ENCODE measurements at places on chromosomes 13 and 19.

DNA sequence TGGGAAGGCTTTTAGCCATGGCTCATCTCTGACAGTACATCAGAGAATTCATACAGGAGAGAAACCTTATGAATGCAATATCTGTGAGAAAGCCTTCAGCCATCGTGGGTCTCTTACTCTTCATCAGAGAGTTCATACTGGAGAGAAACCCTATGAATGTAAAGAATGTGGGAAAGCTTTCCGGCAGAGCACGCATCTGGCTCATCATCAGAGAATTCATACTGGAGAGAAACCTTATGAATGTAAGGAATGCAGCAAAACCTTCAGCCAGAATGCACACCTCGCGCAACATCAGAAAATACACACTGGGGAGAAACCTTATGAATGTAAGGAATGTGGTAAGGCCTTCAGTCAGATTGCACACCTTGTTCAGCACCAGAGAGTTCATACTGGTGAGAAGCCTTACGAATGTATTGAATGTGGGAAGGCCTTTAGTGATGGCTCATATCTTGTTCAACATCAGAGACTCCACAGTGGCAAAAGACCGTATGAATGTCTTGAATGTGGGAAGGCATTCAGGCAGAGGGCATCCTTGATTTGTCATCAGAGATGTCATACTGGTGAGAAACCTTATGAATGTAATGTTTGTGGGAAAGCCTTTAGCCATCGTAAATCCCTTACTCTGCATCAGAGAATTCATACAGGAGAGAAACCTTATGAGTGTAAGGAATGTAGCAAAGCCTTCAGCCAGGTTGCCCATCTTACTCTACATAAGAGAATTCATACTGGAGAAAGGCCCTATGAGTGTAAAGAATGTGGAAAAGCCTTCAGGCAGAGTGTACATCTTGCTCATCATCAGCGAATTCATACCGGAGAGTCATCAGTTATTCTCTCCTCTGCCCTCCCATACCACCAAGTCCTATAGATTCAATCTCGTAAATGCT is 10.7 kb downstream of the ZNF470 start:
- no peak for DNase-seq

GRCh38 chr13:79457948-79458347 is 23.0 kb upstream of the NDFIP2 start:
- no peak for DNase-seq

GRCh38 chr13:99422586-99423220 is 78.6 kb upstream of the TM9SF2 start:
- no peak for DNase-seq

DNA sequence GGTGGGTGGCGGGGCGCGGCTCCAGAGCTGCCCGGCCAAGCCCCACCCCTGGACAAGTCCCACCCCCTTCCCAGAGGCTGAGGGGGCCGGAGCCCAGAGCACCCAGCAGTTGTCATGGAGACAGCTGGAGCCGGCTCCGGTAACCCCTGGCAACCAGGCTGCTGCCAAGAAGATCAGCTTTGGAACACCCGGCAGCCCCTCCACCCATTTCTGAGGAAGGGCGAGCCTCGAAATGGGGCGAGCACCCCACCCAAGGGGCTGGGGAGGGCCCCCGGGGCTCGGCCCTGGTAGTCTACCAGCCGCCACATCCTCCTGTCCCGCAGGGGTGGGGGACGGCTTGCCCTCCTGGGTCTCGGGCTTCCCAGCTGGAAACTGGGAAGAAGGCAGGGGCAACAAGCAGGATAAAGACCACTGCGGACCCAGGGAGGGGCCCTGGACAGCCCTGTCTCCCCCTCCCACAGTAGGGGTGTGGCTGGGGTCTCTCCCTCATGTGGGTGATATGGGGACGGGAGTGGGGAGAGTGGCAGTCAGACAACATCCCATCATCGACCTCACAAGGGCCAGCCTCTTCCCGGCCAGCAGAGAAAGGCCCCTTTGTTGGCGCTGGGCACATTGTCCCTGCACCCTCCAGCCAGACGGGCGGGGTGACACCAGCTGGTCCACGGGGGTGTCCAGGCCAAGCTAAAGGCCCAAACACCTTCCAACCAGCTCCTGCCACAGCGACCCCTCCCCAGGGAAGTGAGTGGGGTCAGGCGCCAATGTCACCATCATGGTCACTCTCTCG is 1.5 kb downstream of the CERS1 start:
- DNase-seq = peak; percentile 82

- DNase-seq = no peak
These were observed at the start of gene FCGBP for GRCh38 chr19:39934584-39935363. Gene FCGBP, minus strand, starts transcription at chr19:39934634.

DNA sequence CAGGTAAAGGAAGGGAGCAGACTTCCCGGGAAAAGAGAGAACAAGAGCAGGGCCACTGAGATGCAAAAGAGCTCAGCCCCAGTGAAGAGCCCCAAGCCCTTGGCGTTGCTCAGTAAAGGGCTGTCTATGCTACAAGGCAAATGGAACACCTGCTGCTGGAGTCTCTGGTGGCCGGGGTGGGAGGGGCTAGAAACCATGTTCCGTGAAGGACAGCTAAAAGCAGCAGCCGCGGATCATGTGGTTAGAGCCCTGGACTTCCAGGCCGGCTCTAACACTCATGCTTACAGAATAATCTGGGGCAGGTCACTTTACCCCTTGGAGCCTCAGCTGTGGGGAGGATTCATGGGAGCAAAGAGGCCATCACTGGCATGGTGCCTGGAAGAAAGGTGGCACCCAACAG is 17.8 kb downstream of the POU2F2 start:
- DNase-seq = peak; percentile 29

GRCh38 chr13:28459911-28460310 is 35.0 kb downstream of the FLT1 start:
- no peak for DNase-seq

- DNase-seq = peak; percentile 89
These were observed at the start of gene PRR12 for GRCh38 chr19:49590971-49591730. Gene PRR12, plus strand, starts transcription at chr19:49591182. Its CDS starts 473 bp downstream, at chr19:49591655.

GRCh38 chr13:48790199-48790598 is 136.5 kb downstream of the CYSLTR2 start:
- DNase-seq = no peak

DNA sequence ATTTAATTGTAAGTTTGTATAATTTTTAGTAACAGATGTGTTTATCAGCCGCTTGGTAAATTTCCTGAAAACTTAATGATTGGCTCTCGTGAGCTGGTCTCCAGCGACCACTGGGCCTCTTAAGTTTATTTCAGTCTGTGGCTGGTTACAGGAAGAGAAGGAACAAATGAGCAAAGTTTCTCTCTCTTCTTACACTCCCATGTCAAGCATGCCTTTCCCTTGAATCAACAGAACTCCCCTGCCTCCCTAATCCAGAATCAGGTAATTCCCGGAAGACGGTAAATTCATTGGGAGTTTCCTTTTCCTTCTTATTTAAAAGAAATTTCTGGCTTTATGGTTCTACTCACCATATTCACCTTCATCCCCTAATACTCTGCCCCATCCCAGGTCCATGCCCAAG is 52.5 kb upstream of the POMP start:
- DNase-seq = no peak

DNA sequence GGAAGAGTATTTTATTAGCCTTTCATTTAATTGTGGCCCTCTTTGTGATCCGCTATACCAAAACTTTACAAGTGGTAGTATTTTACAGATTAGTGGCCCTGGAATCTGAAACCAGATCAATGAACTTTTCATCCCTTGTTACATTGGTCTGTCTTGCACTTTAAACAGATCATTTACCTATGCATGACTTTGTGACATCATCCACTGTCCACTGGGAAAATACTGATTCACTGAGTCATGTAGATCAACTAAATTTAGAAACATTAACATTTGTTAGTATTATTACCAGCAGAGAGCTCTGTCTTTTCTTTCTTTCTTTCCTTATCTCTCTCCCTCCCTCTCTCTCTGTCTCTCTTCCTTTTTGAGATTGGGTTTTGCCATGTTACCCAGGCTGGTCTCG is 17.5 kb downstream of the PCDH8 start:
- DNase-seq = no peak

DNA sequence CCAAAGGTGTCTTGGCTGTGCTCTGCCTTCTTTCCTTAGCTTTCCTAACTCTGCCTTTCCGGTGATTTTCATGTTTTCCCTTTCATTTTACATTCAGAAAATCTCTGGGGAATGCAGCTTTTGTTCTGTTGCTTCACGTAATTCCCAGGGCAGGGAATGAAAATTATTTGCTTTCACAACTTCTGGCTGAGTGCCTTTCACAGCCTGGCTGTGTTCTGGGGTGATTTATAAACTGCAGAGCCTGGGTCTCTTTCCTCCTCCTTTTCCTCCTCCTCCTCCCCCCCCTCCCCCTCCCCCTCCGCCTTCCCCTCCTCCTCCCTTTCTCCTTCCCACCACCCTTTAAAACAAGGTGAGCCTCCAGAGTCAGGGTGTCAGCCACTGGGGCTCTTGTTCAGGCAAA is 84.3 kb downstream of the RNASEH2B start:
- DNase-seq = peak; percentile 69

DNA sequence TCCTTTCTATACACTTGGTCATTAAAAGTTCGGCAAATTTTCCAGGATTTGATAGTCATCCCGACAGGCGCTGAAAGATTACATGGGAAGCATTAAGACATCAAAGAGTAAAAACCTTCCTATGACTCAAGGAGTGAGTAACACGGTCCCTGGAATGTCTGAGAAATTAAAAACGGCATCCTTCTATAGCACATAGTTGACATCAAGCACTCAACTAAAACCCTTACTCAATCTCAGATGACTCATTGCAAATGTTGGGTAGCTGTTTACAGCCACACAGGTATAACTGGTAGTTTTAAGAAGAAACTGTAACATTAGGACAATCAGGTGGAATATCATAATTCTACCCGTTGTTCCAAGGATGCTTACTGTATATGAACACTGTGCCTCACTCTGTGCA is 6.4 kb upstream of the LGALS13 start:
- no peak for DNase-seq

- DNase-seq = no peak
These were observed 7.5 kb upstream of the MIER2 start for GRCh38 chr19:351976-352625.

- DNase-seq = no peak
These were observed 29.5 kb downstream of the COL4A1 start for GRCh38 chr13:110277357-110277975.

Measured in kidney (tissue), 22 donors.